ENCODE measurements at places on chromosomes 16 and 17.

DNA sequence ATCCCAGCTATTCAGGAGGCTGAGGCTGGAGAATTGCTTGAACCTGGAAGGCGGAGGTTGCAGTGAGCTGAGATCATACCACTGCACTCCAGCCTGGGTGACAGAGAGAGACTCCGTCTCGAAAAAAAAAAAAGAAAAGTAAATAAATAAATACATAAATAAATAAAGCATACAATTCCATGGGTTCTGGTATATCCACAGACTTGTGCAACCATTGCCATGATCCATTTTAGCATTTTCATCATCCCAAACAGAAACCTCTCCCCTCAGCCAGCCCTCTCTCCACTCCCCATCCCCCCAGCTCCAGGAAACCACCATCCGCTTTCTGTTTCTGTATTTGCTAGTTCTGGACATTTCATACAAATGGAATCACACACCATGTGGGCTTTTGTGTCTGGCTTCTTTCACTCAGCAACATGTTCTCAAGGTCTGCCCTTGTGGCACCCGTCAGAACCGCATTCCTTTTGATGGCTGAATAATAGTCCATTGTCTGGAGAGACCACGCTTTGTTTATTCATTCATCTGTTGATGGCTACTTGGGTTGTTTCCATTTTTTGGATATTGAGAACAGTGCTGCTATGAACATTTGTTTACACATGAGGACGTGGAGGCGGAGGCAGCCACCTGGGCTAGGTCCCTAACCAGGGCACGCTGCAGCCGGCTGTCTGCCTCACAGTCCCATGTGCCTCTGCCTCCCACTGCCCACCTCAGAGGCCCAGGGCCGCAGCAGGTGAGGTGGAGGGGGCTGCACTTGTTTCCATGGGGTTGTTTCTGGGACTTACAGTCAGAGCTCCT, 76.2 kb downstream of the NT5M start:
- DNase-seq = no peak

DNA sequence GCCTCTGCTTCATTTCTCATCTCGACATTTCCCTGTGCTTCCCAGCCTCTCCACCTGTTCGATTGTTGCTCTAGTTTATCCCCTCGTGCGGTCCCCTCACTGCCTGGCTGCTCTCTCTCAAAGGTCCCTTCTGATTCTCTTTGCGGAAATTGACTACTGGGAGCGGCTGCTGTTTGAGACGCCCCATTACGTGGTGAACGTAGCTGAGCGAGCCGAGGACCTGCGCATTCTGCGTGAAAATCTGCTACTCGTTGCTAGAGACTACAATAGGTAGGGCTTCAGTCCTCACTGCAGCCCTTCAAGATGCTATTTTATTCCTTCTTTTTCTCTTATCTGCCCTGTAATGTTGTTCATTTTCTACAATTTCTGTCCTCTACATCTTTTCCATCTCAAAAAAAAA, 39.4 kb downstream of the DNAH2 start:
- DNase-seq = no peak

DNA sequence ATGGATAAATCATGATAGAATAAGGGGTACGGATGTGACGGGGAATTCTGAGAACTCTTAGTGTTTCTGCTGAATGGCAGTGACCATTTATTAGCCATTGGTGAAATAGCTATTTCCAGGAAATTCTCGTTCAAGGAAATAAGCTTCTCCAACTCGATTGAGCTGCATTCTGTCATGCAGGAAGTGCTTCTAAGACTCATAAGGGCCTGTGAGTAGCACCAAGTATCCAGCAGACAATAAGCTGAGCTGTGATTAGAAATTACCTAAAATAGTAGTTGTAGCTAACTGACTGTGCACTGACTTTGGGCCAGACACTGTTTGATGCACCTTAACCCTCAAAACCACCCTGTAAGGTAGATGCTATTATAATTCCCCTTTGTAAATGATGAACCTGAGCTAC, 107.8 kb upstream of the IRX5 start:
- no peak for DNase-seq

DNA sequence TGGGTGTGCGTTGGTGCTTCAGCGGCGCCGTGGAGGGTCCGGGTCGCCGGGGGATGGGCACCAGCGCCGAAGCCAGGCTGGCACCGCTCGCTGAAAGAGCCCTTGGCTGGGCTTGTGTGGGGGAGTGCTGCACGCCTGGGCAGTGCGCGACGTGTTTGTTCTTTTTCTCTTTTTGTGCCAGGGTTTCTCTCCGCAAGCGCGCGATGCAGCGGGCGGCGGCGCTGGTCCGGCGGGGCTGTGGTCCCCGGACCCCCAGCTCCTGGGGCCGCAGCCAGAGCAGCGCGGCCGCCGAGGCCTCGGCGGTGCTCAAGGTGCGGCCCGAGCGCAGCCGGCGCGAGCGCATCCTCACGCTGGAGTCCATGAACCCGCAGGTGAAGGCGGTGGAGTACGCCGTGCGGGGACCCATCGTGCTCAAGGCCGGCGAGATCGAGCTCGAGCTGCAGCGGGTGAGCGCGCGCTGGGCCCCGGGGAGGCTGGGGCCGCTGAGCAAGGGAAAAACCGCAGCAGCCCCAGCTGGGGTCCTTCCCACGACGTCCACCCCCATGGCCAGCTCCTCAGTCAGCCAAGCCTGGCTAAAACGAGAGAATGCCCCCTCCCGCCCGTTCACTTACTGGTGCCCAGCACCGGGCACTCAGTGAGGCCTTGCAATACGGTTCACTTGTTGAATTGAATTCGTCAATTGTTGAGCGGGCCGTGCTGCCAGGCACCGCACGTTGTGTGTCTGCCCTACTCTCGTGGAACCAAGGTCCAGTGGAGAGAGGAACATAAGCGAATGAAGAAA, 541 bp downstream of the GPT2 start:
- no peak for DNase-seq

DNA sequence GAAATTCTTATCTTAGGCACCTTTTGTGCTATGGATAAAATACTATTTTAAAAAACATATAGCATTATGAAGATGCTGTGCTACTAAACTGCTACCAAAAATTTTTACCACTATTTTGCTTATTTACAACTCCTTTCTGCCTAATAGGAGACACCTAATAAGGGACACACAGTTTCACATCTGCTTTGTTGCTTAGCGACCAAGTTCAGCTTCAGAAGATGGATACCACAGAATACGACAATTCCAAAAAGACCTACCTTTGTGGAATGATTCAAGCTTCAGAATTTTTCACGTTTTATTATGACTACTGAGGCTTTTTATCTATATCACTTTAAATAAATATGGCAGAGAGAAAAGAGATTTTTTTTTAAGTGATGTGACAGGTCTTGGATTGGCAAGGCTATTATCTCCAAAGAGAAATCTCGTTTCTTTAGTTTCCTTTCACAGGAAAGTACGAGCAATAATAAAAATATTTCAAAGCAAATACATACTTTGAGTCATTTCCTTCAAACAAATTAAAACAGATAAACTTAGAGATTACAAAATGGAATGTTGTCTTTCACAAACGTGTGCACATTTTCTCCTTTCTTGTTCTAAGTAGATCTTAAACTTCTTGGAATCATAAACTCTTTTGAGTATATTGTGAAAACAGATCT, 35.4 kb downstream of the SPAG9 start:
- no peak for DNase-seq

- DNase-seq = no peak
Observed at GRCh38 chr16:54946909-54947308, 16.2 kb downstream of the IRX5 start.

GRCh38 chr16:88337021-88337420, 45.7 kb upstream of the ZNF469 start:
- no peak for DNase-seq

DNA sequence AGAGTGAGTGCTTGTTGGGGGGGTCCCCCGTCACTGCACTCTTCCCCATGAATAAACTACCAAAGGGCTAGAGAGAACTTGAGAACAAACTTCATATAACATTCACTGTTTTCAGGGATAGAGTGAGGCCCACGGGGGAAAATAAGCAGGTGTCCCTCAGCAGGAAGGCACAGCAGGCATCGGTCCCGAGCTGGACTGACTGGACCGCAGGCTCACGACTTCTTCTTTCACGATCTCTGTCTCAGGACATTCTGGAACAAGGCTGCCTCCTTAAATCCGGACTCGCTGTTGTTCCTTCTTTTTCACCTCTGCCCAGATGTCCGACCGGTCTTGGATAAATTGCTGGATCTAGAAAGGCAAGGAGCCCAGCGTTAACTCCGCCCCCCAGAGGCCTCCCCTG, 14.8 kb downstream of the CCDC42 start:
- no peak for DNase-seq

GRCh38 chr16:78461496-78462287, 362.2 kb downstream of the WWOX start:
- DNase-seq = no peak

GRCh38 chr16:4370151-4370550, 1.5 kb upstream of the VASN start:
- no peak for DNase-seq

DNA sequence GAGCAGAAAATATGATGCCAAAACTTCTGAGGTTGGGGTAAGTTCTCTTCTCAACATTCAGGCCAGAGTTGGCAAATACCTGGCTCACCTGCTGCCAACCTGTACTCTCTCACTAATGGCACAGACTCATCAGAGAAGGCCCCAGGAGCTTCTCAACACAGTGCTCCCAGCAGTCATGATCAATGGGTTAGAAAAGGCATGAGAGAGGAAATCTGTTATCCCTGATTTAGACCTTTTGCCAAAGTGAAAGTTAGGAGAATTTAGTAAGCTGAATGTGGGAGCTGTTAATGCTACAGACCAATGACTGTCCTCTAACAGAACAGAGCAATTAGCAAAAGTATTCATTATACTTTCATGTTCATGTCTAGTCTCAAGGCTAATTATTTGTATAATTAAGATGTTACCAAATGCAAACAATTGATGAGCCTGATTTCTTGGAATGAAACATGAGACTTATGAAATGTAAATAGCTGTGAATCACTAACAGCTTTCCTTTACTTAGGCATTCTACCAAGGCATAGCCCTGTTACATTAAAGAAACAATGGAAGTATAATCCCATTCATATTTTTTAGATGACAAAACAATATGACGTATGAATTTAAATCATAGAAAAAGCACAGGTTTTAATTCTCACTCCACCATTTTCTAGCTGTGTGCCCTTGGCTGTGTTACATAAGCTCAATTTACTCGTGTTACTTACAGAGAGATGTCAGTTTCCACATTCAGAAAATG, 68.7 kb upstream of the MARCHF10 start:
- no peak for DNase-seq
